ENCODE measurements at places on chromosomes 7 and 10. TPM values are rescaled to one million over a fixed set of nuclear protein-coding genes. Genes with fewer than 3 reads are reported as not detected.

- DNase-seq = no peak
These were observed 91.8 kb upstream of the KMT2C start for GRCh38 chr7:152527610-152528032.

DNA sequence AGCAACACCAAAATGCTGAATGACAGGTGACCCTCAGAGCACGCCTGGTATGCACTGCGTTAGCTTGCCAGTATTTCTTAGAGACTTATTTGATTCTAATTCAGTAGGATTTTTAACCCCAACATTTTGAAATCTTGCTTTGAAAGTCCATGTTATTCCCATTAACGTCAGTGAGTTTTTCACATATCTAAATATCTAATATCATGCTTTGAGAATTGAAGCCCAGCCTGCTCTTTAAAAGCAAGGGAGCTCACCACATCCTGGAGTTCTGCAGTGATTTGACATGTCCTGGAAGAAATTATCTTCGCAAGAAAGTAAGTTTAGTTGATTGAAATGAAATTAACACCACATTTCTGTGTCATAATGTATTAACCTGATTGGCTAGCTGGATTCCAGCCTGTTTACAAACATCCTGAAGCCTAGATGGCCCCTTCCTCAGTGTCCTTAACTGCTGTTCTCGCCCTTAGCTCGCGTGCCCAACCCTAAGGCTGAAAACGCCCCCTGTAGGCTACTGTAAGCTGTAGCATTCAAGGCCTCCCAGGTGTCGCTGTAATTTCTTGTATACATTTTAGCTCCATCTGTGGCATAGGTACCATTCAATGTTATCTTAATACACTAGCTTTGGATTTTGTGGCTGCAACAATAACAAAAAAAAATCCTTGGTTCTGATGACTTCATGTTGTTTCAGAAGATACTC, 191.5 kb downstream of the MGMT start:
- DNase-seq = no peak

GRCh38 chr10:53003094-53003493, 230.5 kb upstream of the MBL2 start:
- DNase-seq = no peak

GRCh38 chr10:76492678-76493472, 1061.5 kb downstream of the LRMDA start:
- no peak for DNase-seq

The CALML5 gene
- total RNA-seq = not detected

DNA sequence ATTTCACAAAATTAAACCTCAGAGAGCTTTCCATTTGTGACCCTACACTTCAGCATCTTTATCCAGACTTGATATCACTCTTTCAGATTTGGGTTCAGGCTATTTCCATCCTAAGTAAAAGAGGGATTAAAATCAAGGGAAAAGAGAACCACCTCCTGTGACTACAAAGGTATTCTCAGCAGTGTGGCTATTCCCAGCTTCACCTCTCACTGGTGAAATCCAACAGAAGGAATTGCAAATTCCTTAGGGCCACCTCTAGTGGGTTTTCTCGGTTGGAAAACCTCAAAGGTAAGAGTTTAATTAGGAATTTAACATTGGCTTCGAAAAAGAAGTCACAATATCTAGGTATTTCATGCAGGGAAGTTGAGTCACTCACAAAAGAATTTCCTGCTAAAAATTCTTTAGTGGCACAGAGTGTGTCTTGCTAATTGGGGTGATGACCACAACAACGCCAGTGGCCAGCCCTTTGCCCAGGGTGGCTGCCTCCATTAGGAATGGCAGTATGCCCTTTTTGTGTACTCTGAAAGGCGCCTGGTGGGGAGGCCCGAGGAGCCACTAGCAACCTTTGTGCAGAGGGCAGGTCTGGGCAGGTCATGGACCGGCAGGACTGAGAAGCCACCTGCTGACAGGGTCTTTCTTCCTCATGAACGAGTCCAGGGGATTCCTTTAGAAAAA, 52.2 kb downstream of the SEM1 start:
- DNase-seq = no peak

The INHBA gene
- total RNA-seq = 1.1 TPM
